ENCODE measurements at places on chromosomes 13 and 19. TPM values are rescaled to one million over a fixed set of nuclear protein-coding genes. Genes with fewer than 3 reads are reported as not detected.

SYMPK gene
- 125 TPM for total RNA-seq

PSG3 gene
- not detected for total RNA-seq

NBEA gene
- total RNA-seq = 0.12 TPM

GRCh38 chr19:39843919-39844793, 2.0 kb downstream of the FBL start:
- no peaks in the 10 kb centered on the region for H3K27me3 ChIP-seq
- peak overlapping the region; percentile 88 for H3K4me3 ChIP-seq
- DNase-seq = no peak
- peaks cover 12% of the 10 kb centered on the region for H3K36me3 ChIP-seq
- H3K27ac ChIP-seq = peak overlapping the region; percentile 90

DNA sequence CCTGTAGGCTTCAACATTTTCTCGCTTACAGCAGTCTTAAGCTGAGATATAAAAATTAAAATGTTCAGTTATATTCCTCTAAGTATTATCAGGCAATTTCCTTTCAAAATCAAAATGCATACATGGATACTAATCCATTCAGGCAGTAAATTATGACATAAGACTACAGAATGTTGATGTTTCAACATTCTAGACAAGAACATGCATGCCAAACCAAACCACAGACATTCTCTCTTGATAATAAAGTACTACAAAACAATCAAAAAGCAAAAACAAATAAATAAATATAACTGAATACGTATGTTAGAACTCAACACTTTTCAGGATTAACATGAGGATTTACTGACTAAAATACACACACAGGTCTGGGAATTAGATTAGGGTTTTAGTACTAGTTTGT, 7.7 kb downstream of the DIS3 start:
- DNase-seq = no peak
- no peak overlapping the region for H3K4me3 ChIP-seq
- H3K27ac ChIP-seq = no peak overlapping the region
- H3K27me3 ChIP-seq = no peaks in the 10 kb centered on the region
- H3K36me3 ChIP-seq = peaks cover 53% of the 10 kb centered on the region

GRCh38 chr19:31718898-31719297, 369.7 kb upstream of the TSHZ3 start:
- H3K36me3 ChIP-seq = no peaks in the 10 kb centered on the region
- peak; percentile 21 for DNase-seq
- H3K4me3 ChIP-seq = no peak overlapping the region
- H3K4me1 ChIP-seq = no peaks in the 10 kb centered on the region
- H3K27me3 ChIP-seq = no peaks in the 10 kb centered on the region
